NK-92 treated with Interleukin-12 subunit alpha and Interleukin-12 subunit beta, amount 100 ng/mL, for 24 hours (cell line): ENCODE measurements at places on chromosomes 3 and 15.

GRCh38 chr15:63090472-63090871, 31.2 kb upstream of the LACTB start:
- DNase-seq: no peak

DNA sequence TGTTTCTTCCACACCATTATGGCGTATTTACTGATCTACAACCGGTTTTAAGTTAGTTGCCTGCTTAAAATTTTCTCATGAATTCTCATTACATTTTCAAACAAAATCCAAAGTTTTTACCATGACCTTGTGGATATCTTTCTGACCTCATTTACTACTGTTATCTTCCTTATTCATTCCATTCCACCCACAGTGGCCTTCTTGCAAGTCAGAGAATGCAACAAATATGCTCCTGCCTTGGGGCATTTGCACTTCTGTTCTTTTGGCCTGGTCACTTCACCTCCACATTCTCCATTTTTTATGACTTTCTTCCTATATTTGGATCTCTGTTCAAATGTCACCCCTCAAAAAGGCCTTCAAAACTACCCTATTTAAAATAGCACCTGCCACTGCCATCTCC, 8.8 kb upstream of the SLC15A2 start:
- no peak for DNase-seq

- no peak for DNase-seq
Measured at GRCh38 chr15:96358821-96359615, 28.5 kb downstream of the NR2F2 start.

- DNase-seq: no peak
Measured at GRCh38 chr3:128794067-128794768, 68.2 kb downstream of the RAB7A start.

- no peak for DNase-seq
Measured at GRCh38 chr3:71579326-71579934, 4.1 kb downstream of the FOXP1 start.

DNA sequence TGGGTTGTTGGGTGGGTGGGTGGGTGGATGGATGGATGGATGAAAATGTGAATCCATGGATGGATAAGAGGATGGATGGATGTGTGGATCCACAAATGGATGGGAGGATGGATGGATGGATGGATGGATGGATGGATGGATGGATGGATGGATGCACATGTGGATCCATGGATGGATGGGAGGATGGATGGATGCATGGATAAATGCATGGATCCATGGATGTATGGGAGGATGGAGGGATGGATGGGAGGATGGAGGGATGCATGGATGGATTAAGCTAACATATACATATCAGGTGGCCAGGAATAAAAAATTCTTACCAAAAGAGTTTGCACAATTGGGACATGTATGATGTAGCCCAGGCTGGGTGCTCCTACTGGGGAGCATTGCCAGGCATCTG, 195.3 kb downstream of the FEZF2 start:
- no peak for DNase-seq

DNA sequence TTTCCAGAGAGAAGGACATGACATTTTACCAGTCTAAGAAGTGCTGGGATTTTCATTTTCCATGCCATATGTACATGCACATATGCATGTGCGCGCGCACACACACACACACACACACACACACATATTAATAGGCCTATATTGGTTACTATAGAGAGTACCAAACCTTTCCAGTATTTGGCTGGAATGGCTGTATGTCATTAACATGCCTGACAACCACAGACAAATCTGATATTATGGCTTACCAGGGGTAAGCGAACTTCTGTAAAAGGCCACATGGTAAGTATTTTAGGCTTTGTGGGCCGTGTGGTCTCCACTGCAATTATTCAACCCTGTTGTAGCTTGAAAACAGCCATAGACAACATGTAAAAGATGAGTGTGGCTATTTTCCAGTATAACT, 97.2 kb upstream of the TSPAN3 start:
- DNase-seq: no peak

- DNase-seq: no peak
Measured at GRCh38 chr3:172355836-172356235, 92.4 kb downstream of the GHSR start.

GRCh38 chr15:51460796-51461195, 119.3 kb downstream of the GLDN start:
- DNase-seq: no peak

DNA sequence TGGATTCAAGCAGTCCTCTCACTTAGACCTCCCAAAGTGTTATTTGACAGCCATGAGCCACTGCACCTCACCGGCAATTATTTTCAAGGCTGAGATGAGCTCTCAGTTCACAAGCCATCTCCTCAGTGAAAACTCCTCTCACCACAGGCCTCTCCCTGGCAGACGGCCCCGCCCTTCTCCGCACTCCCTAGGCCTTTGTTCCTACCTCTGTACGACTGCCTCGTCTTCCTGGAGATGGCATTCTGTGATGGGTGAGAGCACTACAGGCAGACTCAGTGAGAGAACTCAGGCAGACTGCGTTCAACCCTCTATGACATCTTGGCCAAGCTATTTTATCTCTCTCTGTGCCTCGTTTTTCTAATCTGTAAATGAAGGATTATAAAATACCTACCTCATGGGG, 67.0 kb upstream of the TPM1 start:
- no peak for DNase-seq

DNA sequence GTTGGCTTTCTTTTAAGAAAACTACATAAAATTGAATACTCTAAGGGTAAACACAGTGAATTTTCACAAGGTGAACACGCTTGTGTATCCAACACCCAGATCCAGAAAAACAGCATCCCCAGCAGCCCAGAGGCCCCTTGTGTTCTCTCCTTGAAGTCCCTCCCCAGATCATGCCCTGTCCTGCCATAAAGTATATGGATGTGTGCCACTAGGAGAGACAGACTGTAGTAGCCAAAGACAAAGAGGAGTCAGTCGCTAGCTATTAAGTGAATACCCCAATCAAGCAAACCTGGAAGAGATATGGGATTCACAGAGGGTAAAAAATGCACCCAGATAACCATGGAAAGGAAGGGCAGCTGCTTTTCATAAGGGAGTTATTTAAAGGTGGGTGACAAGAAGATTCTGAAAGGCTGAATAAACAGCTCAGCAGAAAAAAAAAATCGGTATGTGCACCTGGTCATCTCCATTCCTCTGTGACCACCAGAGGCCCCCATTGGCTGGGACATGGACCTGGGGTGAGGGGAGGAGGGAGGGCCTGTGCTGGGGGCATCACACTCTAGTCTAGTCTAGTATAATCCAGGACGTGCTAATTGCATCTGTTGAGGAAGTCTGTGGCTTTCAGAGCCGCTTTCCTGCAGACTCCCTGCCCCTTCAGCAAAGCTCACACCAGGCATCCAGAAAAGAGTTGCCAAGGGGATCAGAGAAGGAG, 167.3 kb upstream of the NDN start:
- no peak for DNase-seq

- DNase-seq: no peak
Measured at GRCh38 chr3:101903451-101903871, 54.1 kb downstream of the NFKBIZ start.

GRCh38 chr15:98034731-98035130, 74.2 kb downstream of the ARRDC4 start:
- no peak for DNase-seq

DNA sequence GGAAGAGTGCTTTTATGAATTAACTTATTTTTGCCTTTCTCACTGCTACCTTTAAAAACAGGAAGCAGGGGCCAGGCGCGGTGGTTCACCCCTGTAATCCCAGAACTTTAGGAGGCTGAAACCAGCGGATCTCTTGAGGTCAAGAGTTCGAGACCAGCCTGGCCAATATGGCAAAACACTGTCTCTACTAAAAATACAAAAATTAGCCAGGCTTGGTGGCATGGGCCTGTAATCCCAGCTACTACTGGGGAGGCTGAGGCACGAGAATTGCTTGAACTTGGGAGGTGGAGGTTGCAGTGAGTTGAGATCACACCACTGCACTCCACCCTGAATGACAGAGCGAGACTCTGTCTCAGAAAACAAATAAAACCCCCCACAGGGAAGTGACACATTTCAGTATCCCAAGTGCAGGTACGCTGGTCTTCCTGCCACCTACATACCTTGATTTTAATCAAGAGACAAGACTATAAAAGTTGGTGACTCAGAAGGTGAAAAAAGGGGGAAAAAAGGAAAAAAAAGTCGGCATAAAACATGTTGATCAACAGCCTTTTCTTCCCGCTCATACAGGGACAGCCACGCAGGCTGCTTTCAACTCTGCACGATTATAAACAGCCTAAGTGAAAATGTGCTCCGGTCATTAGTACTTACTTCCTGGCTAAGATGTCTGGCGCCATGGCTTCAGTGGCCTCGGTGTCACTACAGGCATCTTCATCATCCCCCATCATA, 18.8 kb downstream of the PPP1R2 start:
- DNase-seq: no peak

DNA sequence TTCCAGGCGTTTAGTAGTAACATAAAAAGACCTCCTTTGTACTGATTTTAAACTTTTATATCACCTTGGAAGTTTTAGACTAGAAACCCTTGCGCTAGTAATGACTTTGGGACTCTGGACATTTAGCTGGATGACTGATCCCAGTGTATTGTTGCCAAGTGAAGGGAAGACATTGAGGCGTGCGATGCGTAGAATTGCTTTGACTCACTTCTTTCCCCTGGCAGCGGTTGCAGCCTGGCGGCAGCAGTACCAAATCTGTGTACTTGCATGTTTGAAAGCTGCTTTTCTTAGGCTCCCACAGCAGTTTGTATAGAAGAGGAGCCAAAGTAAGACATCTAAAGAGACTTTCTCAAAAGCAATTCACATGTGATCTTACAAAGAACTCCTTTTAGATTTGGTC, 151.6 kb downstream of the BBX start:
- DNase-seq: no peak

DNA sequence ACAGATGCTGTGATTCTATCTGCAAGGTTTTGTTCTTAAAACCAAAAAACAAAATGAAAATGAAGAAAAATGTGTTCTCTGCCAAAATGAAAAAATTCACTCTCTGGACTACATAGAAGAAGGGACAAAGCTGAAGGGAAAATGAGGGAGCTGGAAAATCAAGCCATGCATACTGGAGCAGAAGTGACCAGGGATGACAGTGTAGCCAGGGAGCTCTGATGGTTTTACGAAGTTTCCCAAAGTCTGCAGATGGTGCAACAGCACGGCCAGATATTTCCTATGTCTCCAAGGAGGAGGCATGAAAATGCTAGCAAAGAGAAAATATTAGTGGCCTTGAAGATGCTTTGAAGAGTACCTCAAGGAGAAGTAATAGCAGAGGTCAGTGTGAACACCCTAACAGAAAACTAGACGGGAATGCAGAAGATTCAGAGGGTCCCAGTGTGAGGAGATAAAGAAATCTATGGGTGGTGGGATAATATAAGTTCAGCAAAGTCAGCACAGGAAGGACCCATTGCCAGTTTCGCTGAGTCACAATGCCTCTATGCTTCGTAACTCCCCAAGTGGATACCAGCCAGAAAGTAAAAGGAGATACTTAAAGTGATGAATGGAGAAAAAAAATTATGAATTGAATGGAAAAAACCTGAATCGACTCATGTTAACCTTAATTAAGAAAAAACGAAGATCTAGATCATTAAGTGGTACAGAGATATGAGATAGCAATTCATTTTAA, 39.0 kb upstream of the POMGNT2 start:
- DNase-seq: no peak

DNA sequence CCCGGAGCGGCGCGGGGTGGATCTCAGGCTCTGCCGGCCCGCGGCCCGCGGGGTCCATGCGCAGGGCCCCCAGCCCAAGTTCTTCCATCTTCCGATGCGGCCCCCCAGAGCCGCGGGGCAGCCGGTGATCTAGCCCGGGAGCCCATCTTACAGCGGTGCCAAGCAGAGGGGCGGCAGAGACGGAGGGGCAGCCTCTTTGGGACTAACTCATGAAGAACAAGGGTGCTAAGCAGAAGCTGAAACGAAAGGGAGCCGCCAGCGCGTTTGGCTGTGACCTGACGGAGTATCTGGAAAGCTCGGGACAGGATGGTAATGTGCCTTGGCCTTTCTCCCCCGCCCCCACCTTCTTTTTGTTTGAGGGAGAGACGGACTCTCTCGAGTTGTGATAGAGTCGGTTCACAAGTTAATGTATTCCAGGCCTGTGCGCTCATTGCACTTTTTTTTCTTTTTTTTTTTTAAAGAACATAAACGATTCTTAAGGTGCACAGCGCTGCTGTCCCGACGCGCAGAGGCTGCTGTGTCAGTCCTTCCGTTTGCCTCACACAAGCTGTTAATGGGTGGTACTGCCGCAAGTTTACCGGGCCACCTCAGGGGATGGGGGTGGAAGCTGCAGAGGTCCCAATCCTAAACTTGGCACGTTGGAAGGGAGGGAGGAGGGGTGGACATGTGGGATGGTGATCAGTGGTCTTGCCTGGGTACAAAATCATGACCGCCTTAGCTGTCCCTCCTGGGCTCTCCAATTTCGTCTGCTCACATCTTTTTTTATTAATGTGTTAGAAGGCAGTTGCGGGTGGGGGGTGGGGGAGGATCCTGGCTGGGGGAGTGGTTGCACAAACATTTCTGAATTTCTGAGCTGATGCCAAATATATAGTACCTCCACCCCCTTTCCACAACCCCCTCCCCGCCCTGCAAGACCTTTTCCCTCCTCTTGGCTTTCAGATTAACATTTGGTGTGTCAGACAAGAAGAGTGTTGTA, 801 bp downstream of the ARHGAP31 start:
- no peak for DNase-seq

DNA sequence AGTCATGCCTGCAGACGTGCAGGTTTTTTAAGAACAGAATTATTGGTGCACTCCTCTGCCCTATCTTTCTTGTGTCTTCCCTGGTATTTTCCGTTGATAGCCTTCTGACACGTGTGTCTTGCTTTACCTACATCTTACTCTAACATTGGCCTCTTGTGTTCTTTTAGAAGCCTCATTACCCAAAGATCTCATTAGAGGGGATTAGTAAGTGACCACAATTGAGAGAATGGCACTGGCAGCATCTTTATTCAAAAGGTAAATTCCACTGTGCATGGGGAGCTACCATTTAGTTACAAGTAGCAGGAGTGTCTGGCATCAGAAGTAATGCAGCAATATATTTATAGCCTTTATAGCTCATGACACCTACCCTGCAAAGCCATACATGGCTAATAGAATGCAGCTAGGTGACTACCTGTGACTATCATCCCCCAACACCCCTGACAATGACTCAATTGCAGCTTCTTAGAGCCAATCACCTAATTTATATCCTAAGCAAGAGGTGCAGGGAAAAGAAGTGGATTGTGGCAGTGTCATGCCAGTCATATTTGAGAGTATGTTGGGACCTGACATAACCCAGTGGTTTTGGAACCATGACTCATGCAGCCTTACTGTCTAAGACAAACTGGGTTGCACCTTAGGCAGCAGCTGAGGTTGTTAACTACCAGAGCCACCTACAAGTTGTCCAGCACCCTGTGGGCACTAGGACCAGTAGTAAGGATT, 164.8 kb downstream of the GRM7 start:
- DNase-seq: no peak
